ENCODE measurements at places on chromosomes 1 and 21.

- no peak for DNase-seq
Observed at GRCh38 chr1:235147269-235147668, 13.8 kb downstream of the RBM34 start.

GRCh38 chr1:192311281-192311680, 5.5 kb upstream of the RGS21 start:
- DNase-seq: no peak

GRCh38 chr1:162040657-162041056, 17.0 kb upstream of the OLFML2B start:
- DNase-seq: no peak

DNA sequence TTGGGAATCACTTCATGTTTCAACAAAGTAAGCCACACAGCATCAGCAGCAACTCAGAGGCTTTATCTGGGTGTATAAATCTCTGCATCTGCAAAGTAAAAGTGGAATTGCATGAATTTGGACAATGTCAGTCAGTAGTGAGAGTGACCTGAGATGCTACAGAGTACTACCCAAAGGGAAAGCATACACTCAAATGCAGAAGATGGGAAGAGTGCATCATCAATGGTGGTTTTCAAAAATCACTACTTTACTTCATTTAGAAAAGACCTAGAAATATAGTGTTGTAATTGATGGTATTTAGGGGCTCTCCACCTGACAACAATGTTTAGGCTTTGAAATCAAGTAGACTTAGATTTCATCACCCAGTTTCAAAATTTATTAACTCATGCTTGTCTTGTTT, 24.5 kb upstream of the PKN2 start:
- no peak for DNase-seq

- no peak for DNase-seq
Observed at GRCh38 chr1:70583522-70583921, 172.5 kb downstream of the CTH start.

DNA sequence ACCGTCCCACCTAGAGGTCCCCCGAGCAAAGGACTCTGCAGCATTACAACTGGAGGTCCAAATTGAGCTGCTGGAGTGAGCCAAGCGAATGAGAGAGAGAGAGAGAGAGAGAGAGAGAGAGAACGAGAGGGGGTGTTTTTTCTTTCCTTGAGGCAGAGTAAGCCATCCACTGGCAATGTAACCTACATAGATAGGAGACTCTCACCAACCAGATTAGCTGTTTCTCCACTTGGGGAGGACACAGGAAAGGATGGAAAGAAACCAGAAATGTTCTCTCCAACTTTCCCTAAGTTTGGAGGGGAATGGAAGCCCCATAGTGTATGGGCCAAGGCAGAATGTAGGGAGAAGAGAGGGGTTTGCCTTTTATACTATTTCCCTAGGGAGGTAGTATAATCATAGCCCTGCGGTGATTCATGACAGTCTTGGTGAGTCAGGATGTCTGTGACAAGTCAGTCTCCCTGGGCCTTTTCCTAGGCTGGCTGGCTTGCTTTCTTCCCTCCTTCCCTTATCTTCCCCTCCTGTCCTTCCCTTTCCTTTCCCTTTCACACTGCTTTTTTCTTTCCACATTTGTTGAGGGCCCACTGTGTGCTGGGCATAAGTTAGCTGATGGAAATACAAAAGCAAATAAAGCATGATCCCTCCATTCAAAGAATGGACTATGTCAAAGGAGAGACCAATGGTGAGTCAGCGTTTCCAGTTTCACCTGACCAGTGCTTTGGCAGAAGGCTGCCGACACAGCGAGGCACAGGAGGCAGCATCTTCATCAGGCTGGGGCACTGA, 7.1 kb downstream of the FNDC7 start:
- DNase-seq: no peak

DNA sequence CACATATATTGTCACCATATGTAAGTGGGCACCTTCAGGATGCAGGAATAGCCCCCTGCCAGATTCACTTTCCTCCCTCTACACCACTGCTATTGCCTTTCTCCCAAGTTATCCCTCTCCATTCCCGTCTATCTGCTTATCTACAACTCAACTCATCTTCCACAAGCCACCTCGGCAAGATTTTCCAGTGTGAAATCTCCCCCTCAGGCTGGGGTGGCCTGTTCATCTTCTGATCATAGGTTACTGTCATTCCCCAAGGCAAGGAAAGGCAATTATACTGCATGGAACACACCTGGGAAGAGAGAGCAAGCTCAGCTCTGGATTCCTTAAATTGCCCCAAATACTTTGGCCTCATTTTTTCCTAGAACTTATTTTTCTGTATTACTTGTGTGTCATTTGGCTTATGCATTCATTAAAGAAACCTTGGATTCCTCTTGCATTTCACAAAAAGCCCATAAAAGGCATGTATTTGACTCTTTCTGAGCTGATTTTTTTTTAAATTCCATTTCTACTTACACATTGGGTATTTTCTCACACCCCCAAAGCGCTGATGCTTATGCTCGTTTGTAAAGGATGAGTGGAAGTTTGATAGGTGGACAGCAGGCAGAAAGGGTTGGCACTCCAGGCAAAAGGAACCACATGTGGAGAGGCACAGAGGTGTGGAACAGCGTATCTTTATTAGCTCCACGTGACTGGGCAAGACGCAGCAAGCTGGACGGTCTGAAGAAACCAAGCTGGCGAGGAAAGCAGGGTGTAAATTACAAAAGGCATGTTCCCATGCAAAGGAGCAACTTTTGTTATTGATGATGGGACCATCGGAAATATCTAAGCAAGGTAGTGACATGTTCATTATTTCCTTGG, 169.7 kb upstream of the RAB4A start:
- DNase-seq: no peak

DNA sequence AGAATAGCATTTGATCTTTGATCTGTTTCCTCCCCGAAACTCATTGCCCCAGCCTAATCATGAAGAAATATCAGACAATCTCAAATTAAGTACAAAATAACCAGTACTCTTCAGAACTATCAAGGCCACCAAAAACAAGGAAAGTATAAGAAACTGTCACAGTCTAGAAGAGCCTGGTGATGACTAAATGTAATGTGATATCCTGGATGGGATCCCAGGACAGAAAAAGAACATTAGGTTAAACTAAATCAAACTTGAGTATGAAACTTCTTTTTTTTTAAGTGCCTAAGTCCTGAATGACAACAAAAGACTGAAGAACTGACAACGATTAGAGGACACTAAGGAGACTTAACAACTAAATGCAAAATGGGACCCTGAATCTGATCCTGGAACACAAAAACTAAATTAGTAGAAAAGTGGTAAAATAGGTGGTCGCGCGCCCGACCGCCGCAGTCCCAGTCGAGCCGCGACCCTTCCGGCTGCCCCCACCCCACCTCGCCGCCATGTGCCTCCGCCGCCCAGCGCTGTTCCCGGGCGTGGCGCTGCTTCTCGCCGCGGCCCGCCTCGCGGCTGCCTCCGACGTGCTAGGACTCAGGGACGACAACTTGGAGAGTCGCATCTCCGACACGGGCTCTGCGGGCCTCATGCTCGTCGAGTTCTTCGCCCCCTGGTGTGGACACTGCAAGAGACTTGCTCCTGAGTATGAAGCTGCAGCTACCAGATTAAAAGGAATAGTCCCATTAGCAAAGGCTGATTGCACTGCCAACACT, 5.5 kb upstream of the PRKAB2 start:
- no peak for DNase-seq

- no peak for DNase-seq
Observed at GRCh38 chr1:228163007-228163753, 2.4 kb upstream of the IBA57 start.

DNA sequence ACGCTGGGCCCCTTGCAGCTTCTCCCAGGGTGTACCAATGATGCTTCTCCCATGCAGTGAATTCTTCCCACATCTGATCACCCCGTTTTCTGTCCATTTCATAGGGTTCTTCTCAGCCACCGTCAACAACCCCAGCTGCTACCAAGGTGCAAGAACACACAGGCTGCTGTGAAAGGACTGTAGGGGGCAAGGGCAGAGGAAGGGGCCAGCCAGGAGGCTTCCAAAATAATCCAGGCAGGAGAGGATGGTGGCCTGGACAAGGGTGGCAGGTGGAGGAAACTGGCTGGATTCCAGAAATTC, 113.3 kb upstream of the WNT4 start:
- no peak for DNase-seq

DNA sequence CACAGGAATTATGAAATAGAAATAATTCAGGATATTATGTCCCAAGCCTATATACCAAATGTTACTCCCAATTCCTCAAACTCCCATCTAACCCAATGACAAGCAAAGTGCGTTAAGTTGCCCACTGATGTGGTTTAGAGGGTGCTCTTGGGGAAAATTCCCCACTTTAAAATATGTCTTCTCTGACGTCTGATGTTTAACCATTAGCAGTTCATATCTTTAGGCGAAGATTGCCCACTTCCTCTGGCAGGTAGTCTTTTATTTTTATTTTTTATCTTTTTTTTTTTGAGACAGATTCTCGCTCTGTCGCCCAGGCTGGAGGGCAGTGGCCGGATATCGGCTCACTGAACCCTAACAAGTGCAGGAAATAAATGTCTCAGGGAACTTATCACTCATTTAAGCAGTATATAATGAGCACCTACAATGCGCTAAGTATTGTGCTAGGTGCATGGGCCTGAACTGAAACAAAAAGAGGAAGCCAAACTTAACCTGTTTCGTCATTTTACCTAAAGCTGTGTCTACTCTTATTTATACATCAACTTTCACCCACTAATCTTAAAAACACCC, 1.3 kb upstream of the LYST start:
- no peak for DNase-seq

- DNase-seq: no peak
Observed at GRCh38 chr1:31570906-31571305, 5.4 kb upstream of the TINAGL1 start.

DNA sequence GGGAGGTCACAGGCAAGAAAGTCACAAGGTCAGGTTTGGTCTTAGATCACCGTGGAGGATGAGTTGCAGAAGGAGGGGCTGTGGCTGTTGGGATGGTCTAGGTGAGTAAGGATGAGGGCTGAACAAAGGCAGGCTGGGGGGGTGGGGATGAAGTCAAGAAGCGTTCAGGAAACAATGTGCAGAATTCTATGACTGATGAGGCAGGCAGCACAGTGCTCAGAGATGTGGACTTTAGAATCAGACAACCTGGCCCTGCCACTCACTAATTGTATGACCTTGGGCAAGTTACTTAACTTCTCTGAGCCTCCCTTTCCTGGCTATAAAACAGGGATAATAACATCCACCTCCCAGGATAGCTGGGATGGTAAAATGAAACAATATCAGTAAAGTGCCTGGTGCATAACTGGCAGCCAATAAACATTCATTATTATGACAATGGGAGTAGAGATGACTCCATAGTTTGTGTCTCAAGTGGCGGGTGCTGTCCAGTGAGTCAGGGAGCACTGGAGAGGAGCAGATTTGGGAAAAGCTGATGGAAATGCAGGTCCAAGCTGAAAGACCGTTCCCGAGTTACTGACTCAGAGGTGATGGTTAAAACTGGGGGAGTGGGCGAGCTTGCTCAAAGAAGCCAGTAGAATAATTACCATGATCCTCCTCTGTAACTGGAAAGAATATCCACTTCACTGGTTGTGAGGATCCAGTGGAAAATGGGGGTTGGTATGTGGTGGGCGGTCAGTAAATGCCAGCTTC, 2.1 kb downstream of the TIE1 start:
- no peak for DNase-seq

Measured in NCI-H1417 treated with DMSO at 0.1 percent for 48 hours (cell line).